ENCODE measurements at places on chromosomes 12 and 14.

DNA sequence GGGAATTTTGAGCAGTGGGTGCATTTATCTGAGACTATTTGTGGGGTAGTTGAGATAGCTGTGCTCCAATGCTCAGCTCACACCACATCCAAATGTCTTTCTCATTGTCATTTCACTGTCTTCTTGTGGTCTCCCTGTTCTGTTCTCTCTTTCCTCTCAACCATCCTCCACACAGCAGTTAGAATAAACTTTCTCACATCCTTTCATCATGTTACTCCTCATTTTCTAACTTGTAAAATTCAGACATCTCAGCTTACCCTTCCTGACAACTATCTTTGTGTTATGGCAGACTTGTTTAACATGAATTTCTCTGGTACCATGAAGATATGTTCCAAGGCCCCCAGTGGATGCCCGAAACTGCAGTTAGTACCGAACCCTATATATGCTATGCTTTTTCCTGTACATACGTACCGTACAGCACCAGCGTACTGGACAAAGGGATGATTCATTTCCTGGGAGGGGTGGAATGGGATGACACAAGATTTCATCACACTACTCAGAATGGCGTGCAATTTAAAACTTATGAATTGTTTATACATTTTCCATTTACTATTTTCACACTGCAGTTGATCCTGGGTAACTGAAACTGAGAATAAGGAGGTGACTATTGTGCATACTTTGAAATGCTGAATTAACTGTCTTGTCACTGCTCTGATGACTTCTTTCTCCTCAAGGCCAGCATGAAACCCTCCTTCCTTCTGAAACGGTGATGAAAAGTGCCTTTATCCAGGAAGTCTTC is 177.1 kb upstream of the SLC38A2 start:
- no peak for DNase-seq

- DNase-seq: no peak
Observed at GRCh38 chr12:64835901-64836300, 11.5 kb downstream of the TBC1D30 start.

DNA sequence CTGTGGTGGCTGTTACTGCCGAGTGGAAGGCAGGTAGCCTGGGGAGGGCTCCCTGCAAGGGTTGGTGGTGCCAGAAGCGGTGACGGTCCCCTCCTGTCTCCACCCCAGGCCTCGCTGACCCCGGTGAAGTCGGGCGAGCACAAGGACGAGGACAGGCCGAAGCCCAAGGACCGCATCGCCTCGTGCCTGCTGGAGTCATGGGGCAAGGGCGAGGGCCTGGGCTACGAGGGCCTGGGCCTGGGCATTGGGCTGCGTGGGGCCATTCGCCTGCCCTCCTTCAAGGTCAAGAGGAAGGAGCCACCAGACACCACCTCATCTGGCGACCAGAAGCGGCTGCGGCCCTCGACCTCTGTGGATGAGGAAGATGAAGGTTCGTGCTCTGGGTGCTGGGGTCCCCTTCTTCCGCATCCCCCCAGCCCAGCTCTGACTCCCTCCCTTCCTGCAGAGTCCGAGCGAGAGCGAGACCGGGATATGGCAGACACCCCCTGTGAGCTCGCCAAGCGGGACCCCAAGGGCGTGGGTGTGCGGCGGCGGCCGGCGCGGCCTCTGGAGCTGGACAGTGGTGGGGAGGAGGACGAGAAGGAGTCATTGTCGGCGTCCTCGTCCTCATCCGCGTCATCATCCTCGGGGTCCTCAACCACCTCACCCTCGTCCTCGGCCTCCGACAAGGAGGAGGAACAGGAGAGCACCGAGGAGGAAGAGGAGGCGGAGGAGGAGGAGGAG is 13.3 kb downstream of the SETD1B start:
- DNase-seq: no peak

- no peak for DNase-seq
Observed at GRCh38 chr14:94770815-94771157, 873 bp upstream of the GSC start.

DNA sequence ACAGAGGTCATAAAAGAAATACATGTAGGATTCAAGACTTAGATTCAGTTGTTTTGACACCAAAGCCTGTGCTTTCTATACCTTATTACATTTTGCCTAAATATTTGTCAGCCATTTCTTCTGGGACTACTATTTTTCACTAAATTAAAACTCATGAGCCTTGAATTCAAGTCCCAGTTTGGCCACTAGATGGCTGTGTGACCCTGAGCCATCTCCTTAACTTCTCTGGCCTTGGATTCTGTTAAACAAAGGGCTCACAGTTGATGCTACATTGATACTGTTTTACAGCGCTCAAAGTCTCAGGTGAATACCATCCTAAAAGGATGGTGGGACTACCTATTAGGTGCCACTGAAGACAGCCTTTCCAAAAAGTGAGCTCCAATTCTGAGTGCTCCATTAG is 39.6 kb upstream of the CCDC198 start:
- no peak for DNase-seq

GRCh38 chr12:71980538-71980937 is 41.9 kb downstream of the TPH2 start:
- no peak for DNase-seq

GRCh38 chr12:91574391-91574790 is 391.8 kb upstream of the DCN start:
- no peak for DNase-seq

GRCh38 chr14:85319101-85319500 is 210.8 kb upstream of the FLRT2 start:
- DNase-seq: no peak

DNA sequence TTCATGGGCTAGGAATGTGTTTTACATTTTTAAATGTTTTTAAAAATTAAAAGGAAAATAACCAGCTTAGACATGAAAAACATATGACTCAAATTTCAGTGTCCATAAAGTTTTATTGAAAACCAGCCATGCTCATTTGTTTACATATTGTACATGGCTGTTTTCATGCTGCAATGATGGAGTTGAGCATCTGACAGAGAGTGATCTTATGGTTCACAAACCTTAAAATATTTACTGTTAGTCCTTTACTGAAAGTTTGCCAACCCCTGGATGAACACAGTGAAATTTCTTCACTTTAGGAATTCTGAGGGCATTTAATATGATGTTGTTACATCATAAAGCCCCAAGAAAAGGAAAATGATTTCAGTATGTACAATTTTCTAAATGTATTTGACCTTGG is 16.1 kb downstream of the RASSF9 start:
- no peak for DNase-seq

GRCh38 chr14:79568594-79568993 is 642.7 kb downstream of the DIO2 start:
- no peak for DNase-seq

- DNase-seq: no peak
Observed at GRCh38 chr12:12533238-12533829, 29.3 kb downstream of the DUSP16 start.

- no peak for DNase-seq
Observed at GRCh38 chr12:48793696-48794095, 4.8 kb upstream of the ADCY6 start.
